ENCODE measurements at places on chromosomes 2 and 18.

GRCh38 chr2:45074713-45075112 lies 65.5 kb upstream of the SIX2 start:
- DNase-seq = no peak

- DNase-seq = no peak
Observed at GRCh38 chr2:157845081-157845480, 31.0 kb downstream of the ACVR1 start.

GRCh38 chr2:238581126-238581525 lies 154.4 kb downstream of the ASB1 start:
- no peak for DNase-seq

GRCh38 chr2:98063291-98063854 lies 23.6 kb upstream of the VWA3B start:
- no peak for DNase-seq

- peak; percentile 55 for DNase-seq
Observed at GRCh38 chr2:240060977-240061591, 7.8 kb upstream of the OR6B3 start.

DNA sequence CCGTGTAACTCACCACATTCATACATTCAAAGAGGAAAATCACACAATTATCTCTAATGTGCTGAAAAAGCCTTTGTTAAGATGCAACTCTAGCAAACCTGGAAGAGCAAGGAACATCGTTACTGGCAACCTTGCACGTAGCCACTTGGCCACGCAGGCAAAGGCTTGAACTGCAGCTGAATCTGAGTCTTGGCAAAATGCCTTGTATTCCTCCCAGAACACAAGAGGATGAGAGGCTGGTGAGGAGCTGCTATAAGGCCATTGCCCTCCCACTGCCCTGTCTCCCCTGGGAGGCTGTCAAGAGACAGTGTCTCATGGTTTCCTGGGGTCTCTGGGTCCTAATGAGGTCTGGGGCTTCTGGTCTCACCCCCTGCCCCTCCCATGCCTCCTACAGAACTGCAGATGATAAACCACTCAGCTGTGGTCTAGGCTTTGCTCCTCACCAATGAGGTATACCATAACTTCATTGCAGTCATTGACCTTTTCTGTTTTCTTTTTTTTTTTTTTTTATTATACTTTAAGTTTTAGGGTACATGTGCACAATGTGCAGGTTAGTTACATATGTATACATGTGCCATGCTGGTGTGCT lies 141.4 kb downstream of the SPP2 start:
- DNase-seq = peak; percentile 44

GRCh38 chr2:183112577-183112976 lies 11.7 kb upstream of the NUP35 start:
- no peak for DNase-seq

DNA sequence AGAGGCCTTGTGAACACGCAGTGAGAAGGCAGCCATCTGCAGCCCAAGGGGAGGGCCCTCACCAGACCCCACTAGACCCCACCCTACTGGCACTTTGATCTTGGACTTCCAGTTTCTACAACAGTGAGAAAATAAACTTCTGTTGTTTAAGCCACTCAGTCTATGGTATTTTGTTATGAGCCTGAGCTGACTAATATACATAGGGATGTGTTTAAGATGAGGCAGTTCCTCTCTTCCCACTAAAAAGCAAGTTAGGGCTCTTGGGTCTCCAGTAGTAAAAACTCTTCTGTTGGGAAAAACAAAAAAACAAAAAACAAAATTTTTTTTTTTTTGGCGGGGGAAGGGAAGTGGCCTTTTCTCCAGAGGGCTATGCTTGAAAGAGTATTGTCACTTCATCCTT lies 233.2 kb upstream of the SMAD7 start:
- DNase-seq = peak; percentile 36

DNA sequence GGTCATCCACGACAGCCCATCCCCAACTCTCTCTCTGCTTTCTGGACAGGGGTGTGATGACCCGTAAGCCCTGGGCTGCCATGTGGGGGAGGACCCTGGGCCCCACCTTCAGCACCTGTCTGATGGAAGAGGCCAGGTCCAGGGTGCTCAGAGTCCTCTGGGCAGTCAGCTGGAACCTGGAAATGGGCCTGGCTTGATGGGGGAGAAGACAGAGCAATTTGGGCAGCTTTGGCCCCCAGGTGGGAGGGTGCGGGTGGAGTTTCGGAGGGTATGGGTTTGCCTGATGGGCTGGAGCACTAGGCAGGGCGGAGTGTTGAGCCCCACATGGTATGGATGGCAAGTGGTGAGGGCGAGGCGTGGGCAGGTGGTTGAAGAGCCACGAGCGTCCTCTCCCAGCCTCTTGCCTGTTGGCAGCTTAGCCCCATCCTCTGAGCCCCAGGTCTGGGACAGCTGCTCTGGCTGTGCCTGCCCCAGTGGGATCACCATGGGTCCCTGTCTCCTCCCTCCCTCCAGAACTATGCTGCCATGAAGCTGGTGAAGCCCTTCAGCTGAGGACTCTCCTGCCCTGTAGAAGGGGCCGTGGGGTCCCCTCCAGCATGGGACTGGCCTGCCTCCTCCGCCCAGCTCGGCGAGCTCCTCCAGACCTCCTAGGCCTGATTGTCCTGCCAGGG lies 232.7 kb downstream of the DYSF start:
- no peak for DNase-seq

GRCh38 chr2:47254464-47254863 lies 99.4 kb upstream of the STPG4 start:
- no peak for DNase-seq

GRCh38 chr18:45689396-45689795 lies 34.6 kb upstream of the SLC14A1 start:
- DNase-seq = no peak

DNA sequence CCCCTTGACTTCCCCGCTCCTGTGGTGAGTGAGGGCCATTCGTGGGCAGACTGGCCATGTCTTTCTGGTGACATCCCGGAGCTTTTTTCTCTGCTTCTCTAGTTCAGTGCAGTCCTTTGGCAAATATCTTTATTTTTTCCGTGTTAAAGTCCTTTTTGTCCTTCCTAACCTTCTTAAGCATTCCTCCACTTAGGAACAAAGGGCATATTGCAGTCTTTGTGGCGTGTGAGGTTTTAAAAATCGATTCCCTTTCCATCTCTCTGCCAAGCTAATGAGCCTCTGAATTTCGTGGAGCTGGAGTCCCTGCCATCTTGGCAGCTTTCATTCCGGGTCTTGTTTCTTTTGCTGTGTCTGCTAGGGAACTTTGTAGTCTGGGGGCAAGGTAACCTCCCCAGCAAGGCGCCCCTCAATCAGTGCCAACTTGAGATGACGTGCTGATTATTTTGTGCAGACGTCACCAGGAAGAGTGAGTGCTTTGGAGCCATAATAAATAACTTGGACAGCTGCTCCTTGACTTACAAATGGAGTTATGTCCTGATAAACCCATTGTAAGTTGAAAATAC lies 5.1 kb downstream of the CNNM3 start:
- DNase-seq = no peak

DNA sequence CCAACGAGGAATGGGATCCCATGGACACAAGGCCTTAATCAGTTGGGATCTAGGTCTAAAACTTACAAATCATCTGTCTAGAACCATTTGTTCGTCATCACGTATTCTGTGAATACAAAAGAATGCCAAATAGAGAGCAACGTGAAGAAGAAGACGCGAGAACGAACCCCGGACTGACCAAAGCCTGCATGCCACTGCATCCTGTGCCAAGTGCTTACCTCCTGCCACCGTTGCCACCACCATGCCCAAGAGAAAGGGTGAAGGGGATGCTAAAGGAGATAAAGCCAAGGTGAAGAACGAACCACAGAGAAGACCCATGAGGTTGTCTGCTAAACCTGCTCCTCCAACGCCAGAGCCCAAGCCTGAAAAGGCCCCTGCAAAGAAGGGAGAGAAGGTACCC lies 30.2 kb downstream of the ITSN2 start:
- no peak for DNase-seq

DNA sequence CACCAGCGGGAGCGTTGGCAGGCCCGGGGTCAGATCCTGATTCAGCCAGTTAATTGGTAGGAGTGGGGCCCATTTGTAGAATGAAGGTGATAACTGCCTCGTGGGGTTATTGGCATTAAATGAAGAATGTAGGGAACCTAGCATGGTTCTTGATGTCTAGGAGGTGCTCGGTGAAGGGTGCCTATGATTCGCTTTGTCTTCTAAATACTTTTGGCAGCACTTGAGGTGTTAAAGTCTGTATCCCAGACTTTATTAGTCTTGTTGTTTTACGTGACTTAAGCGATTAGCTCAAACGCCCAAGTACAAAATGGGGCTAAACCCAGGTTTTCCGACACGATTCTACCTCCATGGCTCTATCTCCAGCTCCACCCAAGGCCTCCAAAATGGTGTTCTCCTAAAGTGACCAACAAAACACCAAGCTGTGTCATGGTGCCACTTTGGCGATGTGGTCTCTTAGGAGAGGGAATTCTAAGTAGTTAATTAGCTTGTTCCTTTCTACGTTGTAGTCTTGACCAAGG lies 980 bp upstream of the PPP4R1 start:
- no peak for DNase-seq

GRCh38 chr2:25304321-25304720 lies 37.4 kb downstream of the DNMT3A start:
- DNase-seq = no peak

GRCh38 chr2:238905224-238905623 lies 57.3 kb downstream of the TWIST2 start:
- DNase-seq = no peak

DNA sequence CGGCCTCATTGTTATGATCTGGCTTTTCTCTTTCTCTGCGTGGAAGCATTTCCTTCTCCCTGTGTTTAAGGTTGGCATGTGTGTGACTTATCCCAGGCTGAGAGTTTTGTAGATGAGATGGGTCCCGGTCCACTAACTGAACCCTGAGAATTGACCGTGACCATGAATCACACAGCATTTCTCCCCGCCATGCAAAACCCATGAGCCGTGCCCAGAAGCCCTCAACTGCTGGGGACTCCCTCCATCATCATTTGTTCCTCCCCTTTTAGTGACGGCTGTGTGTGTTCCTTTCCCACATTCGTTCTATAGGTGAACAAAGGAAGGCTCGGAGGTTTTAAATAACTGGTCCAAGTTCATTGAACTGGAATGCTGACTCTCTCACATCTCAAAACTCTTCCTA lies 30.1 kb upstream of the TXNDC2 start:
- no peak for DNase-seq

GRCh38 chr2:44116319-44116718 lies 52.4 kb upstream of the PPM1B start:
- no peak for DNase-seq

- DNase-seq = no peak
Observed at GRCh38 chr18:10296491-10296890, 157.9 kb upstream of the APCDD1 start.

DNA sequence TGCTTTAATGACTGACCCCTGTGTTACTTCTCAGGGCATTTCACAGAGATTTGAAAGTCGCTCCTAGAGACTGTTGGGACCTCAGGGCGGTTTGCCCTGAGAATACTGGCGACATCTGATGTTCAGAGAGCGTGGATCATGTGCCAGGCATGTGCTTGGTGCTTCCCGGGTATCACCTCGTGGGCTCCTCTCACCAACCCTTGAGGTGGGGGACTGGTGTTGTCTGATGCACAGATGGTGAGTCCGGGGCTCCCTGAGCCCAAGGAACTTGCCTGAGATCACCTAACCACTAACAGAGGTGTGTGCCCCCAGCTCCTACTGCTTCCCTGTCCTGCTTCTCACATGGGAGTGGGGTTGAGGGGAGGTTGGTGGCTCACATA lies 16.2 kb downstream of the ATOH8 start:
- DNase-seq = no peak

DNA sequence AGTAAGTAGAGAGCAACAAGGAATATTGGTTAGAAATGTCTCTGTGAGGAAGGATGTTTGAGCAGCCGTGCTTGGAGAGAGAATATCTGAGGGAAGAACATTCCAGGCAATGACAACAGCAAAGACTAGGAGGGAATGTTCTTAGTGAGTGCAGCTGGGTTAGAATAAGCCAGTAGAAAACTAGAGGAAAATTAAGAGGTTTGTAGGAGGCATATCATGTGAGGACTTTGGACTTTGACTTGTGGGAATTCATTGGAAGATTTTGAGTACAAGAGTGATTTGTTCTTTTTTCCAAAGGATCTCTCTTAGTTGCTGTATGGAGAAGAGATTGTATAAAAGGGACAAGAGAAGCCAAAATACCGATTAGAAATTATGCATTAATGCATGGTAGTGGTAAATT lies 47.2 kb downstream of the PPM1B start:
- DNase-seq = no peak

DNA sequence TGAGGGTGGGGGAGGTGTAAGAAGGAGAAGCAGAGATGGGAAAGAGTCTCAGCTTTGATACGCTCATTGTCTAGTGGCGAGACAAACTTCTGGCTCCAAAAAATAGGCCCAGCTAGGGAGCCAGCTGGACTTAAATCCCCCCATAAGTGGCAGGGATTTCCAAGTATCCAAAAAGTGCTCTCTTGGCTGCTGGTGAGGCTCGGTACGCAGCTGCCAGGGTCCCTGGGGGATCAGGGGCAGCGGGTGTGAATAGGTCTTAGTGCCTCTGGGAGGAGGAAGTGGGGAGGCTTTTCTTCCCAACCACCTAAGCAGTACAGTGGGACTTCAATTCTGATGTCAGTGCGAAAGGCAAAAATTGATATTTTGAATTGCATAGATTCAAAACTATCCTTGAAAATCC lies 73.5 kb downstream of the ALK start:
- no peak for DNase-seq

DNA sequence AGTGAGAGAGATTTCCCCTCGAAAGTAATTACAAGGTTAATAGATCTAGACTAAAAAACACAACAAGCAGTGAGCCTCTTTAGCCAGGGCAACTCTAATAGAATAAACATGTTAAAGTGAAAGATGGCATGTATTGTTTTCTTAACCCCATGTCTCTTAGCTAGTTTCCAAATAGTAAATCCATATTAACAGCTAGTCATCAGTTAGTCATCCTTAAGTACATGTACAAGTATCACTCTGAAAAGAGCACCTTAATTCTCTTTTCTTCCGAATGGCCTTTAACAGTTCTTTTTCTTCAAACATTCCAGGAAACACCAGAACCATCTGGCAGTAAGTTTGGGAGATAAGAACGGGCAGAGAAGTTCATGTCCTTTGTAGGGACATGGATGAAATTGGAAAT lies 1480.0 kb downstream of the LRP1B start:
- DNase-seq = peak; percentile 49

DNA sequence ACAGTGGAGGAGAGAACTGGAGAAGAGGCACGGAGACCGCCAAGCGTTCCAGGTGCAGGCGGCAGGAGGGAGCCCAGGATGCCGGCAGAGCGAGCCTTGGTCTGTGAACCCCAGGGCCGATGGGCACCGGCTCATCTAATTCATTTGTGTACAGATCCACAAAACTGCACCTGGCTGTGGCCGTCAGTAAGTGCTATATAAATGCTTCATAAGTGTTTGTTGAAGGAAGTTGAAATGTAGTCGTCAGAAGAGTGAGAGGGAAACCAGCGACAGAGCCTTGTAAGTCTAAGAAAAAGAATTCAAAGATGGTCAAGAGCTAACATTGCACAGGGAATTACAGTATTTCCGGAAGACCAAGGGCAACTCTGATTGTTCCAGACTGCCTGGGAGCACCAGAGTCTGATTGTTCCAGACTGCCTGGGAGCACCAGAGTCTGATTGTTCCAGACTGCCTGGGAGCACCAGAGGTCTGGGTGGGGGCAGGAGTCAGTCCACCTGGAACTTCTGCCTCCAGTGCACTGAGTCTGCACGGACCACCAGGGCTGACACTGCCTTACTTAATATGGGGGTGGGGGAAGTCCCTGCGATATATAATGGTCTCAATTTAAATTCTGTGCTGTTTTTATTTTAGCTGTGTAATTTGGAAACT lies 112.3 kb downstream of the BCL2 start:
- DNase-seq = no peak

GRCh38 chr2:231717281-231718171 lies 9.2 kb downstream of the PTMA start:
- DNase-seq = peak; percentile 47

All from fibroblast of skin of scalp (primary cell).